Activated CD4-positive, alpha-beta T cell treated with anti-CD3 and anti-CD28 coated beads, Interleukin-2, amount 10 ng/mL, durations not matched to agents 7 days and 5 days (primary cell): ENCODE measurements at places on chromosomes 2 and 18. TPM values are rescaled to one million over a fixed set of nuclear protein-coding genes. Genes with fewer than 3 reads are reported as not detected.
A peak's percentile ranks its signal among the peaks of the same experiment; 100 is the strongest.

Gene ZC3H15
- 80.0 TPM for total RNA-seq

Gene SP140
- total RNA-seq = 53.3 TPM

Gene TGFA
- not detected for total RNA-seq

Gene ESPNL
- 0.05 TPM for total RNA-seq

Gene NYAP2
- total RNA-seq = not detected

Gene CFAP210
- total RNA-seq = not detected

DNA sequence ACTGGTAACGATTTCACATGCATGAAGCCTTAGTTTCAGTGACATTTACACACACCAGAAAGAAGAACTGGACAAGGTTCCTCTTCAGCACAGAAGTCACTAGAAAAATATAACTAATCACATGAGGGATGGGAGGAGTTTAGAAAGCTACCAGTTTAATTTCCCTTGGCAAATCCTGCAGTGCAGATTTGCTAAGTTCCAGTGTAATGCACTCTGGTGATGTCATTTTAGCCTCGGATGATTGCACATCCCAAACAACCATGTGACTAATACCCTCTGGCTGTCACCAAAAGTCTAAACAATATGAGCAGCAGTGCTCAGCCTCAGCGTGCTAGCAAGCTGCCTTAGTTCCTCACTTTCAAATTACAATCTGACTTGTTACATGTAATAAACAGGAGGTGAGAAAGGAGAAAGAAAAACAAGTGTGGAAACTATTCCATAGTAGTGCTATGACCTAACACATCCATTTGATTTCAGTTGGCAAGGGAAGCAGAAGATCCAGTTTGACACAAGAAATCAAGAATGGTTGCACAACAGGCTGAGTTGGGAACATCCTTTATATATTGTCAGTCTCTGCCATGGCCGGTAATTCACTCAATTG is 35.3 kb upstream of the PPP1CB start:
- DNase-seq = no peak
- H3K4me1 ChIP-seq = peaks cover 6% of the 10 kb centered on the region
- no peak overlapping the region for H3K27ac ChIP-seq
- no peak overlapping the region for H3K4me3 ChIP-seq

DNA sequence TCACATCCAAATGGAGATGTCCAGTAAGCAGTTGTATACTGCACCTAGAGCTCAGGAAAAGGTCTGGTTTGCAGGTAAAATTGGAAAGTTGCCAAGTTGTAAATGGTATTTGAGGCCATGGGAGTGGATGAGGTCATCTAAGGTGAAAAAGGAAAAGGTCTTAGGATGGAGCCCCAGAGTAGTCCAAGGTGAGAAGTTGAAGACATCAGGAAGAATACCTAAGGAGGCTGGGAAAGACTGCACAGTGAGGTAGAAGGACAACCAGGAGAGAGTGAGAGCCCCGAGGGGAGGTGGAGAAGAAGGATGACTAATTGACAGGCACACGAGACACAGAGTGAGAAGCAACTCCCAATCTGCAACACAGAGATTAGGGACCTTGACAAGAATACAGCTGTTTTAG is 10.7 kb downstream of the DPP4 start:
- no peaks in the 10 kb centered on the region for H3K27me3 ChIP-seq
- peak overlapping the region; percentile 61 for H3K4me3 ChIP-seq
- peaks cover 91% of the 10 kb centered on the region for H3K4me1 ChIP-seq
- H3K36me3 ChIP-seq = peaks cover 80% of the 10 kb centered on the region
- peak overlapping the region; percentile 87 for H3K27ac ChIP-seq
- no peak for DNase-seq

GRCh38 chr2:175476948-175477347 is 295.4 kb upstream of the ATP5MC3 start:
- no peak overlapping the region for H3K27ac ChIP-seq
- H3K27me3 ChIP-seq = no peaks in the 10 kb centered on the region
- H3K4me3 ChIP-seq = no peak overlapping the region
- H3K4me1 ChIP-seq = no peaks in the 10 kb centered on the region
- no peaks in the 10 kb centered on the region for H3K36me3 ChIP-seq
- no peak for DNase-seq

- H3K4me1 ChIP-seq = peaks cover 12% of the 10 kb centered on the region
- H3K4me3 ChIP-seq = no peak overlapping the region
- H3K27ac ChIP-seq = no peak overlapping the region
- peaks cover 4% of the 10 kb centered on the region for H3K36me3 ChIP-seq
- no peaks in the 10 kb centered on the region for H3K27me3 ChIP-seq
Measured at GRCh38 chr18:46276748-46277147, 172.6 kb downstream of the HAUS1 start.

DNA sequence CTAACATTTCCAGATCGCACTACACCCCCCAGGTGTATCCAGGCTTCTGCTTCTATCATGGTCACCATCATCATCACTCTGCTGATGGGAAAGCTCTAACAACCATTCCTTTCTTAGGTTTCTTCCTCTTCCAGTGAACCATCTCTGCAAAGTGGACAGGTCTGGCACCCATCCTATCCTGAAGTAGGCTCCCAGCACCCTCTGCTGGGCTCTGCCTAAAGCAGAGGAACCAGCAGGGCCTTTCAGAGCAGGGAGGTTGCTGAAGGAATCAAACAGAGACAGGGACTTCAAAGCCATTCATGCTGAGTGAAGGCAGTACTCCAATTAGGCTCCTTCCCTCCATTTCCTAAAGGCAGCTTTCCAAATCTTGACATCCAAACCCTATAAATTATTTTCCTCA is 27.2 kb upstream of the SATB2 start:
- no peak overlapping the region for H3K4me3 ChIP-seq
- H3K27me3 ChIP-seq = peaks cover 4% of the 10 kb centered on the region
- H3K4me1 ChIP-seq = no peaks in the 10 kb centered on the region
- DNase-seq = no peak
- H3K36me3 ChIP-seq = no peaks in the 10 kb centered on the region

DNA sequence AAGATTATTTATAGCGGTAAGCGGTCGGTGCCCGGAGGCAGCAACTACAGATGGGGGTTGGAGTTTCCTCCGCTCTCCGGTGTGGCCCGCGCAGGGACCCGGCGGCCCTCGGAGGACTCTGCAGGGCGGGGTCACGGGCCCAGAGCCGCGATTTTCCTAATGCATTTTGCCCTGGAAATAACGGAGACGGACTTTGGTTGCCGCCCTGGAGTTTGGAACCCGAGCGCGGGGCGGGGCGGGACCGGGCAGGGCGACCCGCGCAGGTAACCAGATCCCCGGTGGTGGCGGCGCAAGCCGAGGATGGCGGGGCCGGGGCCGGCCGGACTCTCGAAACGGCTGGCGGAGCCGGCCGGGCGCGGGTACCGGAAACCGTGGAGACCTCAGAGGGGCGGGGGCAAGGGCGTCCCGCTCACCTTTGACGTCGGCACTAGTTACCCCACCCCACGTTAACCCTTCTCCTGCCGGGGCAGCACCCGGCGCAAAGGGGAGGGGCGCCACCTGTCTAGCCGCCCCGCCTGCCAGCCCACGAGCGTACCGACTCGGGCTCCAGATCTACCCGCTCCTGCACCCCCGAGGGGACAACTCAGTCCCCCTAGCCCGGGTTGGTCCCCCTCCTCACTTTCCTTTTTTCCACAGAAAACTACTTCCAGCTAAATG is 2.9 kb downstream of the CYP26B1 start:
- H3K27me3 ChIP-seq = peaks cover 58% of the 10 kb centered on the region
- peak overlapping the region; percentile 30 for H3K4me3 ChIP-seq
- H3K36me3 ChIP-seq = peaks cover 7% of the 10 kb centered on the region
- no peak overlapping the region for H3K27ac ChIP-seq
- peaks cover 25% of the 10 kb centered on the region for H3K4me1 ChIP-seq
- DNase-seq = no peak

DNA sequence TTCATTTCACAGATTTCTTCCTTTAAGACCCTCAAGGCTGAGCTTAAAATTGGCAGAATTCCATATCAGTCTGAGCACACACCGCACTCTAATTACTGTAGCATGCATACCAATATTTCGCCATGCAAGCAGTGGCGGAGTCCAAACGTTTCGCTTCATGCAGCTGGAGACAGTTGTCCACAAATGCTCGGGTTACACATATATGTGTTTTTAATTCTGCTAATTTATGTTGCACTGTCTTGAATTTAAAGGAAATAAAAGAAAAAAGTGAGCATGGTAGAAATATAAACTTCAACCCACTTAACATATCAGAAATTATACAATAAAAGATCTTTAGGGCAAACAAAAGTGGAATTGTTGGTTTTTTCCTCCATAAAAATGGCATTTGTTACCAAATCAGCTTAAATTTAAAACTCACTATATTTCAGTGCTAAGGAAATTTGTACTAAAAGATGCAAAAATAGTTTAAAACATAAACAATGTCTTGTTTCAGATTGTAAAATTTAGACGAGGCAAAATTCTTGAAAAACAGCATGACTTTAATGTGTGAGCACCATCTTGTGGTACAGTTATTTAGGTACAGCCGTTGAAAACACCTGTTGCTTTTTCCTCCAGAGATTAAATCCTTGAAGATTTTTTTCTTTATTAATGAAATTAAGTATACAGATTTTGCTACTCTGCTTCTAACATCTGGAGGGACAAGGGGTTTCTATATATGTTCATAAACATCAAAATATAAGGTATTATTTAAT is 24.1 kb upstream of the KANSL1L start:
- H3K4me3 ChIP-seq = no peak overlapping the region
- H3K27ac ChIP-seq = no peak overlapping the region
- peaks cover 2% of the 10 kb centered on the region for H3K4me1 ChIP-seq
- H3K27me3 ChIP-seq = peaks cover 15% of the 10 kb centered on the region
- no peaks in the 10 kb centered on the region for H3K36me3 ChIP-seq
- DNase-seq = peak; percentile 24

DNA sequence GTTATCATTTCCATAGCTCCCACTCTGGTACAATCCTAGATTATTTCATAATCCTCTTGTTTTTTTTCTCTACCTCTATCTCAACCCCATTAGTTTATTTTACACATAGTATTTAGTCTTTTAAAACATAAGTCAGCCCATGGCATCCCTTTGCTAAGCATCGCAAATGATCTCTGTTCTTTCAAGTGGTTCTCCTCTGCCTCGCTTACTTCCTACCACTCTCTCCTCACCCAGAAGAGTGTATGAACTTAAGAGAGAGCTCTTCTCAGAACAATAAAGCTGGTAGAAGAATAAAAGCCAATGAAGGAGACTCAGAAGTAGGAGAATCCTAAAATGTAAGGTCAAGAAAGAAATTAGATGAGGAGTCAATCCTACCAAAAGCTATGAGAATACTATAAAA is 12.2 kb upstream of the ITPRID2 start:
- H3K4me1 ChIP-seq = no peaks in the 10 kb centered on the region
- DNase-seq = no peak
- peaks cover 14% of the 10 kb centered on the region for H3K27me3 ChIP-seq
- no peak overlapping the region for H3K4me3 ChIP-seq

DNA sequence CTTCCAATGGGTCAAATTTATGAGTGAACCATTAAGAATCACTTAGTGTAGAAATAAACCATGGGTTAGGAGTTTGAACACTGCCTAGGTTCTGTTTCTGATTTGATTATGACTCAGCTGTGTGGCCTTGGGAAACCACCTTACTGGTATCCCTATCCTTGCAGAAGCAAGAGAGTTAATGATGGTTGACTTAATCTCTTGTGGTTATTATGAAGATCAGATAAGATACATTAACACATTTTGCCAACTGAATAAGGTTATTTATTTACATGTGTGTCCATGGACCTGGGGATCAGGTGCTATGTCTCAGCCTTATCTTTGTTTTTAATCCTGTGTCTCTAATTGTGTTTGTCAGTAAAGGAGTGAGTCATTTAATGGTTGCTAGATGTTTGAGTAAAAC is 5.4 kb upstream of the KCNJ13 start:
- H3K36me3 ChIP-seq = peaks cover 21% of the 10 kb centered on the region
- peak; percentile 25 for DNase-seq
- H3K27ac ChIP-seq = no peak overlapping the region
- no peak overlapping the region for H3K4me3 ChIP-seq

- no peaks in the 10 kb centered on the region for H3K36me3 ChIP-seq
- H3K27me3 ChIP-seq = peaks cover 3% of the 10 kb centered on the region
- no peak overlapping the region for H3K27ac ChIP-seq
- H3K4me1 ChIP-seq = no peaks in the 10 kb centered on the region
- DNase-seq = no peak
Measured at GRCh38 chr2:67322353-67323001, 74.7 kb upstream of the ETAA1 start.

DNA sequence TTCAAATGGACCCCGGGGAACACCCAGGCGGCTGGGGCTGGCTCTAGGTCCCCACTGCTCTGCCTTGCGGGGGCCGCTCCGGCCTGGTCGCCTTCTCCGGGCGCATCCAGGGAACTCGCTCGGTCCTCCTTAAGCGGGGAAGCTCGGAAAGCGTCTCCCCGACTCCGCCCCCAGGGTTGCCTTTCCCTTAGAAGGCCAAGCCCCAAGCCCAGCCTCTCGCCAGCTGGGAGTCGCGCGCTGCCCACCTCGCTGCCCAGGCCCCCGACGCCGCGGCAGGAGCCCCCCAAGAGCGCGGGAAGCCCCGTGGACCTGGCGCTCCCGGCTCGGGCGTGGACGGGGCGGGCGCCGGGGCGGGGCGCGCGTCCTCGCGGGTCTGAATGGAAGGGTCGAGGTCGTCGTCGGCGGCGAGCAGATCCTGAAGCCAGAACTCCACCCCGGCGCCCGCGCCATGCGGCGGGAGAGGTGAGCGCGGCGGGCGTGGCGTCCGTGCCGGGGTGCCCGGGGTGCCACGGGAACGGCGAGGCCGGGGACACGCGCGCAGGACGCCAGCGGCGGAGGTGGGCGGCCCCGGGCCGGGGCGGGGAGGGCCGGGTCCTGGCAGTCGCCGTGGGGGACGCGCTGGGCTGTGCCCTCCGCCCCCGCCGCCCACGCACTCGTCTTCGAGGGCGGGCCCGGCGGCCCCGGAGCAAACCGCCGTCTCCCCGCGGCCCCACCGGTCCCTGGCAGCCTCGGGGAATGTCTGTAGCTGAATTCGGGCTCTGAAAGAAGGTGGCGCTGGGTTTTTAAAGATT is at the start of gene BOK:
BOK (plus strand) TSS at position 214 of the 791 bp plus-strand sequence. CDS start 739 bp downstream, outside the sequence.
- H3K4me1 ChIP-seq = peaks cover 13% of the 10 kb centered on the region
- peaks cover 37% of the 10 kb centered on the region for H3K27me3 ChIP-seq
- DNase-seq = no peak
- peaks cover 9% of the 10 kb centered on the region for H3K36me3 ChIP-seq
- peak within 1 kb of the TSS; percentile 57 for H3K4me3 ChIP-seq

- no peaks in the 10 kb centered on the region for H3K27me3 ChIP-seq
- no peak for DNase-seq
- no peaks in the 10 kb centered on the region for H3K36me3 ChIP-seq
- no peak overlapping the region for H3K4me3 ChIP-seq
- no peaks in the 10 kb centered on the region for H3K4me1 ChIP-seq
Measured at GRCh38 chr2:107529146-107529545, 297.5 kb upstream of the RGPD4 start.

DNA sequence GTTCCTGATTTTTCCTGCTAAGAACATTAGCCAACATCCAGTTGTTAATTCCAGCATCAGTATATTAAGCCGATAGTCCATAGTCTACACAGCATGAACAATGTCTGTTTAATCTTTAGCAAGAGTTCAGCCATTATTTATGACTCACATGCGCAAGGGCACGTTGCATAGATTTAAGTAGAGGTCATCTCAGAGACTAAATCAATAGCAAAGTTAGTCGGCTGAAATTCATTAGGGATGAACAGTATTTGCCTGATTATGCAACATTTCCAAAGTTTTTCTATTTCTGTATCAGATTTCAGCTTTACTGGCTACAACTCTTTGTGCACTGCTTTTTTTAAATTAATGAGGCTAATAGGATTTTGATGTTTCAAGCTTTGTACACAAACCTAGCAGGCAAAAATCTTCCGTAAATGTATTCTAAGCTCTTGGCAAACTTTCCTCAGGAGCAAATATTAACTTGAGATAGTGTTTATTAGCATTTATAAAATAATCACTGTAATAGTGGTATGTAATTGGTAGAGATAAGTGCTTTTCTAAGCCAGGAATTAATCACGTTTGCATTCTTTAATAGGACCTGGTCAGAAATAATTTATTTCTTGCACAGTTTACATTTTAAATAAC is 578.7 kb upstream of the ID2 start:
- DNase-seq = no peak
- H3K4me1 ChIP-seq = peaks cover 10% of the 10 kb centered on the region
- H3K27ac ChIP-seq = no peak overlapping the region
- H3K4me3 ChIP-seq = no peak overlapping the region
- no peaks in the 10 kb centered on the region for H3K36me3 ChIP-seq
